ENCODE measurements at places on chromosomes 3 and 15.

GRCh38 chr3:180294282-180295027 lies 257.7 kb upstream of the PEX5L start:
- DNase-seq = no peak

DNA sequence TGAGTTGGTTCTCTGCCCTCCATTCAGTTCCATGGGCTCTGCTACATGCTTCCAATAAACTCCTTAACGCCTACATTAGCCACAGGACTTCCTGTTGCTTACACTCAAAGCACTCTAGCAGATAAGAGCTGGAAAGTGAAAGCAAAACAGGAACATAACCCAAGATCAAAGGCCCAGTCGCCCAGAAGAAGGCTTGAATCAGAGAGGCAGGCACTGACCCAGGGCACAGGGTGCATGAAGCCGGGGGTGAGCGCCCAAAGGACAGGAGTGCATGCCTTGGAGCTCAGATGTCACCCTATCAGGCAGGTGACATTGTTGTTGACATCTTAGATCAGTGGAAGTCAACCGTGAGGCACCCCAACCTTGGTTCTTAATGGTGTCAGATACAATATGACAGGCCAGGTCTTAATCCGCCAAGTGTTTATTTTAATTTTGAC lies 235.1 kb downstream of the UACA start:
- DNase-seq = peak; percentile 22

- DNase-seq = no peak
These were observed 637.8 kb downstream of the MAGI1 start for GRCh38 chr3:65400899-65401298.

- no peak for DNase-seq
These were observed 179.1 kb upstream of the SMAD3 start for GRCh38 chr15:66886241-66886675.

DNA sequence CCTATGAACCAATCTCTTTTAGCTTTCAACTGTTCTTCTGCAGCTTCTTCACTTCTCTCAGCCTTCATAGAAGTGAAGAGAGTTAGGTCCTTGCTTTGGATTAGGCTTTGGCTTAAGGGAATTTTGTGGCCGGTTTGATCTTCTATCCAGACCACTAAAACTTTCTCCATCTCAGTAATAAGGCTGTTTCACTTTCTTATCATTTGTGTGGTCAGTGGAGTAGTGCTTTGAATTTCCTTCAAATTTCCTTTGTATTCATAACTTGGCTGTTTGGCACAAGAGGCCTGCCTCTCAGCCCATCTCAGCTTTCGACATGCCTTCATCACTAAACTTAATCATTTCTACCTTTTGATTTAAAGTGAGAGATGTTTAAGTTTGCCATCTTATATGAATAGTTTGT lies 21.7 kb downstream of the DZIP1L start:
- DNase-seq = no peak

GRCh38 chr15:28096670-28097431 lies 2.3 kb downstream of the OCA2 start:
- DNase-seq = peak; percentile 19

- DNase-seq = no peak
These were observed 979.3 kb downstream of the IGSF11 start for GRCh38 chr3:118055381-118055780.

DNA sequence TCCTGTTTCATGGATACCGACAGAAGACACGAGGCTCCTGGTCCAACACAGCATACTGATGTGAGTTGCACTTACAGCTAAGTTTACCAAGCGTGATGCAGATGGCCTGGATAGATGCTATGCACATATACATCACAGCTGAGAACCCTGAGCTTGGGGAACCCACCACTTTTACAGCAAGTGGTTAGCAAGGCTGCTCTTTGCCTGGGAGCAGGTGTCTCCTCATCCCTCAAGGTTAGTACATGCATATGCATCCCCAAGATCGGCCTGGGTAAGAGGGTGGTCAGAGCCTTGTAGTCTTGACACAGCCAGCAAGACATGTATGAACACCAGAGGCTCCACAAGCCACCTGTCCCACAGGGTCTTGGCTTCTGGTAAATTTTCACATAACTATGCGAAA lies 28.3 kb downstream of the LRRC2 start:
- DNase-seq = no peak

GRCh38 chr15:90595763-90596155 lies 66.0 kb downstream of the CRTC3 start:
- DNase-seq = no peak

GRCh38 chr3:69197455-69197854 lies 75.1 kb upstream of the LMOD3 start:
- no peak for DNase-seq

All from CD4-positive, CD25-positive, alpha-beta regulatory T cell (primary cell).